ENCODE measurements at places on chromosomes 3 and 15.

- DNase-seq: no peak
Observed at GRCh38 chr3:72004749-72005292, 219.9 kb upstream of the PROK2 start.

DNA sequence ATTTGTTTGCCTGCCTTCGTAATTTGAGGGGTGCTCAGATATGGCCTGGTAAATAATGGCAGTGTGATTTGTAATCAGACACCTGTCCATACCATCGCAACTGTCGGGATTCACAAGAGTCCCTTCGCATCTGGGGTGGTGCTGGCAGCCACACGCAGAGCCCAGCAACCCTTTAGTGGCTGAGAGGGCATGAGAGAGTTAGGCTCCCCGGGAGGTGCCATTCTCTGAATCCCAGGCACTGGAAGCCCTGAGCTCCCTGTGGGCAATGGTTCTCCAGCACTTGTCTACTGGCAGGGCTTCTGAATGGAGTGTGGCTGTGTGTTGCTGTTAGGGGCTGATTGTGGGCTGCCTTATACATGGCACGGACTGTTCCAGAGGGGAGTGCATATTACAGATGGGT, 230.1 kb downstream of the EBLN2 start:
- no peak for DNase-seq

DNA sequence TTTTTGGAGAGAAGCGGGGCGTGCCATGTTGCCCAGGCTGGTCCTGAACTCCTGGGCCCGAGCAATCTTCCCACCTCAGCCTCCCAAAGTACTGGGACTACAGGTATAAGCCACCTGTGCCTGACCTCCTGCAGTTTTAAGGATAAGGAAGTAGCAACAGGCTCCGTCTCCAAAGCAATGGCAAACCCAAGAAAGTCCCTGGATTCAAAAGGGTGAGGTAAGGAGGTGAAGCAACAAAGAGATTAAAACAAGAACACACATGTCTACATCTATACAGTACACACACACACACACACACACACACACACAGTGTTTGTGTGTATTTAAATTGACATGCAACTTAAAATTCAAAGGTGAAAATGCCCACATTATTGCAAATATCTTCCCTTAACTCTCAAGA, 58.9 kb downstream of the ABCC5 start:
- no peak for DNase-seq

DNA sequence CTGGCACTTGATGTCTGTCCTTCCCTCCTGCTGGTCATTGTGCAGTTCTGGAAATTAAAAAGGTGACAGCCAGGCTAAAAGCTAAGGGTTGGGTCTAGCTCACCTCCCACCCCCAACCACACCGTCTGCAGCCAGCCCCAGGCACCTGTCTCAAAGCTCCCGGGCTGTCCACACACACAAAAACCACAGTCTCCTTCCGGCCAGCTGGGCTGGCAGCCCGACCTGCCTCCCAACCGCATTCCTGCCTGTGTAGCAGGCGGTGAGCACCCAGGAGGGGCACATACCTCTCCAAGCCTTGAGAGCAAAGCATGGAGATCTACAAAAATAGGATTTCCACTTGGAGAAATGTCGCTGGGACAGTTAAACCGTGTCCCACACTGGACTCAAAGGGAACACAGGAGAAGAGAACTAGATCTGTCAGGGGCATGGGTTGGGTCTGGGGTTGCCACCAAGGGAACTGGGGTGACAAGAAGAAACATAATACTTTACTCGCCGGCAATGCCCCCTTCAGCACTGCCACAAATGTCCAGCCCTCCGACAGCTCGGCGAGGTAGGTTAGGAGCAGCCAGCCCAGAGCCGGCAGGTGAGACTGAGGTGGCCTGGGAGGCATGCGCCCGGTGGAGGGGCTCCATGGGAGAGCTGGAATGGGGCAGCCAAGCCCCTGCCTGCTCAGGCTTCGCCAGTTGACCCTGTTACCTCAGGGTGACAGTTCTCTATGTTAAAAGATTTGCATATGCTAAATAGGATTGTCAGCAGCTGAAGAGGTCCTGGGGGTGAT, 52.2 kb downstream of the EXOG start:
- DNase-seq: no peak

Measured in SK-N-SH (cell line).